ENCODE measurements at places on chromosomes 12 and 14.

DNA sequence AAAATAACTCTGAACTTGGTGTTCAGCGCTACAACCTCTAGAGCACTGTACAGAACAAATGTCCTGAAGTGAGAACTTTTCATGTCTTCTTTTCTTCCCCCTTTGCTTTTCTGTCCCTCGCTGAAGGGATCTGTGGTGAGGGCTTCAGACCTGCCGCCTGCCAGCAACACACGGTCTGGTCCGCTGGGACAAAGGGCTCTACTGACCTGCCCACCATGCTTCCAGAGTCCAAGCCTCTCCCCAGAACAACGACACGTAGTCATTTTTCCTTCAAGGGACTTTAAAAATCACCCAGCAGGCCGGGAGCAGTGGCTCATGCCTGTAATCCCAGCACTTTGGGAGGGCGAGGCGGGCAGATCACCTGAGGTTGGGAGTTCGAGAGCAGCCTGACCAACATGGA lies 140.4 kb downstream of the EFCAB11 start:
- no peak for DNase-seq

DNA sequence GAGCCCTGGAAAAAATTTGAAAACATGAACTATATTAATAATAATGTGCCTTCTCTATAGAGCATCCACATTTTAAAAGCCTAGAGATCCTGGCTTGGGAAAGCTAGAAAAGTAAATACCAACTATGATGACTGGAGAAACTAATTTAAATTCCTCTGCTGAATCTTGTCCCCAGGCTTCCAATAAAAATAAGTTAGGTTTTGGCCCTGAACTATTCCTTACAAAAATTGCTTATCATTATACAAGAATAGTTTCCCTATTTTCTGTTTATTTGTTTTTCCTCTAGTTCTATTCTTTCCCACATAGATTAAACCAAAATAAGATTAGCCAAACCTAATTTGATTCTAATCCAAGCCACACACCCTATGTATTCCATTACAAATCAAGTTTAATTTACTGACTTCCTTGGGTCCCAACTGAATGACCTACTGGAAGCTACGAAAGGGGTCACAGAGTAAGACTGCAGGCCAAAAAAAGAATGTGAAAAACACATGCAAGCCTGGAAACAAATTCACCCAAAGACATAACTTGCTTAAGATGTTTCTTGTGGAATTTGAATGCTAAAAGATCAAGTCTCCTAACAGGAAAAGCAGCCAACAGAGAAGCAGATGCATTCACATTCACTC lies 133.0 kb downstream of the PAWR start:
- DNase-seq: no peak

GRCh38 chr12:116368196-116369194 lies 91.0 kb upstream of the MED13L start:
- DNase-seq: no peak

GRCh38 chr12:47267571-47267970 lies 187.8 kb upstream of the AMIGO2 start:
- no peak for DNase-seq

- DNase-seq: no peak
Observed at GRCh38 chr12:14928931-14929330, 9.4 kb downstream of the ERP27 start.

DNA sequence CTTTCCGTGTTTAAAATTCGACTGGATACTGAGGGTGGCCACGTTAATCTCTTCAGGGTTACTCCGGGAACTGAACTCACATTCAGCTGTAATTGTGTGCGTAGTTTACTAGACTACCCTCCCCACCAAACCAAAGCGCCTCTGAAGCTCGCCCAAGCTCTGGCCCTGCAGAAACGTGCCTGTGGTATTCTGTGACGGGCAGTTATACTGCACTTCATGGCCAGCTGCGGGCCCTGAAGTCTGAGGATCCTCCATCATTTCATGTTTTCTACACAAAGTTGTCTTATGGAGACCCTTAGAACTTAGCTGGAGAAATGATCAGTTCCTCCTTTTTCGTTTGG lies 688 bp downstream of the ZNF26 start:
- DNase-seq: no peak

GRCh38 chr14:100540141-100540925 lies 46.9 kb downstream of the BEGAIN start:
- no peak for DNase-seq

- no peak for DNase-seq
Observed at GRCh38 chr12:116539905-116540482, 19.2 kb upstream of the MAP1LC3B2 start.

GRCh38 chr12:81450920-81451739 lies 308.0 kb downstream of the PPFIA2 start:
- peak; percentile 3 for DNase-seq

- no peak for DNase-seq
Observed at GRCh38 chr12:116006141-116006540, 271.4 kb downstream of the MED13L start.

- DNase-seq: no peak
Observed at GRCh38 chr12:18383203-18383602, 121.9 kb downstream of the PIK3C2G start.

- no peak for DNase-seq
Observed at GRCh38 chr14:34851395-34851794, 23.8 kb downstream of the BAZ1A start.

- DNase-seq: no peak
Observed at GRCh38 chr14:68806526-68807147, 13.8 kb upstream of the ZFP36L1 start.

GRCh38 chr12:89414851-89415250 lies 62.5 kb upstream of the DUSP6 start:
- no peak for DNase-seq

DNA sequence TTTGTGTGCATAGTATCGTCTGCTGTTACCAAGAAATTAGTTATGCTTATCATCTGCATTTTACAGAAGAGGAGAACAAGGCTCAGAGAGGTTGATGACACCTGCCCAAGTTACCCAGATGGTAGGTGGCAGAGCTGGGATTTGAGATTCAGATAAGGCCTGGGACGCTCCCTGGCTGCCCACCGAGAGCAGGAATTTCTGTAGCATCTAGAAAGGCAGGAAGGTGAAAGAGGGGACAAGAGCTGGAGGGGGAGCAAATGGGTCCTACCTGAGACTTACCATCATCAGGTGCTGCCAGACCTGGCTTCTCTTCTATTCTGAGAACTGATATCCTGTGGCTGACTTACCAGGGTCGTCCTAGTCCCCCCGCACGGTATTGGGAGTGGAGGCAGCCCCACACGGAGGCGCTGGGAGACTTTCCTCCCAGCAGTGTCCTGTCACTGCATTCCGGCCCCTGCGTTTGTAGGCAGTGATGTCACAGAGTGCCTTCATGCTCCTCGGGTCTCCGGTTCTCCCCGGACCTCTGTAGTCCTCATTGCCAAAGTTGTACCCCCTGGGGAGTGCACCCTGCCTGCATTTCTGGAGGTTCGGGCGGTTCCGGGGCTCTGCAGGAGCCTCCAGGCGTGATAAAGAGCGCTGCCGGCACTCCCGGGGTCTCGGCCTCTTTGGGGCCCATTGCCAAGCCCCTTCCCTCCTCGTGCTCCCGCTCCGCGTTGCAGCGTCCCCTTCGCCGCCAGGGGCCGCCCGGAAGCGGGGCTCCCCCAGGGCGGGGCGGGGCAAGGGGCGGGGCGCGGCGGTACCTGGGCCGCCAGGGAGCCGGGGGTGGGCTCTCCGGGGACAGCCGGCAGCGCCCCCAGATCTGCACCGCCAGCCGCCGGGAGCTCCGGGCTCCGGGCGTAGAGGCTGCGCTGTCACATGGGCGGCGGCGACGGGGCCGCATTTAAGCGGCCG lies at the start of gene CABP1:
Gene CABP1, plus strand, starts transcription at position 856 of the 951 bp plus-strand sequence. Its CDS starts 60 bp downstream, at position 916.
- DNase-seq: peak; percentile 41

DNA sequence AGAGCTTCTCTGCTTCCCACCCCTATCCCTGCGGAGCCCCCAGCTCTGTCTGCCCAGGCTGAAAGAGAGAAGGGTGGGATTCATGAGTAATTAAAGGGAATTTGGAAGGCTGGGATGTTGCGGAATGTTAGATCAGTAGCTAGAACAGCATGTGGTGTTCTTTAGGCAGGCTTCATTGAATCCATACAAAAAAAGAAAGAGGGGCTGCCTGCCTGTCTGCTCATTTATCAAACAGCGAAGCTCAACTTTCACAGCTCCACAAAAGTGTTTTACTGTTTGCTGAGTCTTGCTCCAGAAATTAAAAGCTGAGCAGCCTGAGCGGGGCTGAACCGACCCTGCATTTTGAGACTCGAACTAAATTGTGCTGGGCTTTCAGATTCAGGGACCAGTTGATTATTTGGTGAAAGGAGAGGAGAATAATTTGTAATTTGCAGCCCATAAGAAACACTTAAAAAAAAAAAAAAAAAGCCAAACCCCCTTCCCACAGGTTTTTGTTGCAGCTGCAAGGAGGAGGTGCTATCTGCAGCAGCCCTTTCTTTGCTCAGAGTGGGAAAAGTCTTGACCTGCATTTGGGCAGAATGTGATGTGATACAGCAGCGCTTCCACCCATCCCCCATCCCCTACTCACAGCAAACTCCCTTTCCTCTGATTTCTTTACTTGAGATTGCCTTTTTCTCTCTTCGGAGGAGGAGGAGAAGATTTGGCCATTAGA lies 89.7 kb downstream of the RFX4 start:
- DNase-seq: no peak

DNA sequence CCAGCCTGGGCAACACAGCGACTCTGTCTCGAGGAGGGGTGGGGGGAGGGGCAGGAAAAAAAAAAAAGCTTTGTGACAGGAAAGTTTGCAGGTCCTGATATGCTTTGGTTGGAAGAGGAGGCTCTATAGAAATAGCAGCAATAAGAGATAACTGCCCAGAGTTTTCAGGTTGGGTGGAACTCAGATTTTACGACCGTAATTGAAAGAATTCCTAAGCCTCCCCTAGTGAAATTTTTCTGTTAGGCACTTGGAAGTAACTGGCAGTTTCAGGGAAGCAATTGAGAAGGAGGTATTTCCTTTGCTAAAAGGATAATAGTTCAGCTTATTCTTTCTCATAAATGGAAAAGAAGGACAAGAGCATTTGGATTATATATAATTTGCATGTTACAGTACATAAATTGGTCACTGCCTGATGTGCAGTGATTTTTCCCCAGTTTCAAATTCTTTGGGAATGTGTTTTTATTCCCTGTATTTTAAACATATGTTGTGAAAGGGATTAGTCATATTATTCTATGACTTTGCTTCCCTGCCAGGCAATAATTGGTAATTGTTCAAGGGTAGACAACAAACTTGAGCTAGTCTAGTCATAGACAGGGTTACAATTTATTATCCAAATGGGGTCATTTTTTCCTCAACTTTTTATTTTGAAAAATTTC lies 452.8 kb downstream of the AEBP2 start:
- DNase-seq: no peak

DNA sequence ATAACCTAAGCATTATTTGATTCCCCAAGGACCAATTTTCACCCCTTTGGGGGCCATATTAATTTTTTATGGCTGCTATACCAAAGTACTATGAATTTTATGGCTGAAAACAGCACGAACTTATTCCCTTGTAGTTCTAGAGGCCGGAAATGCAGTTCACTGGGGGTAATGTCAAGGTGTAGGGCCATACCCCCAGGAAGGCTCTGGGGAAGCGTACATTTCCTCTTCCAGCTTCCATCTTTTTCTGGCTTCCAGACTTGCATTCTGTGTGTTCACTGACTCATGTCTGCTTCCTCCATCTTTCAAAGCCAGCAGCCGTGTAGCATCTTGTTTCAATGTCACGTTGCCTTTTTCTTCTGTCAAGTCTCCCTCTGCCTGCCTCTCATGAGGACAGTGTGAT lies 133.5 kb downstream of the BICD1 start:
- DNase-seq: no peak

DNA sequence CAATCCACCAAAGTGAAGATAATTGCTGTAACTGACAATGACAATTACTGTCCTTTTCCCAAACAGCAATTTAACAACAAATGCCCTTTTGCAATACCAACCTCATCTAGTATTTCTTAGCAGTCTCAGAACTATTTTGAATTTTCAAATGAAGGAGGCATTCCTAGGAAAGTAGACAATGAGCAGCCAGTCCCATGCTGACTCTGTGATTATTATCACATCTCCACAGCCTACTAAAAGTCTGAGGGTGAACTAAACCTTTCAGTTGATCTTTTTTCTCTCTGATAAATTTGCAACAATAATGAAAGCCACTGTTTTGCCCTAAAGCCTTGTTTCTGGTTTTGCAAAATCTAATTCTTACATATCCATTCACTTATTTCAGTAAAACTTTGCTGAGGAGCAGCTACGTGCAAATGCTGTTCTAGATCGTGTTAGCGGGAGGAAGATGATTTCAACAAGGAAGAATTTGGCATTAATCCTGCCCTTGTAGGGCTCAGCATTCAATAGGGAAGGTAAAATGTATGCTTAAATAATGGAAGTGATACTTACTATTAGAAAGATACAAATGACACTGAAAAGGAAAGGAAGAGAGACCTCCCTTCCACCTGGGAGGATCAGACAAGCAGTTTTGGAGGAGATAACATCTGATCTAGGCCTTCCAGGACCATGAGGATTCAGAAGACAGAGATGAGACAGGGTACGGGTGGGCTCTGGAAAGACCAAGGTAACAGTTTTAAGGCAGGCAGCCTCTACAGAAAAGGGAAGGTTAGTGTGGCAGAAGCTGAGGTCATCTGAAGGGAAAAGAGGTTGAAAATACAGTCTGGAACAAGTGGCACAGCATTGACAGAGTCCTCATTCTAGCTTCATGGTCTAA lies 47.4 kb downstream of the SLC38A1 start:
- DNase-seq: no peak

DNA sequence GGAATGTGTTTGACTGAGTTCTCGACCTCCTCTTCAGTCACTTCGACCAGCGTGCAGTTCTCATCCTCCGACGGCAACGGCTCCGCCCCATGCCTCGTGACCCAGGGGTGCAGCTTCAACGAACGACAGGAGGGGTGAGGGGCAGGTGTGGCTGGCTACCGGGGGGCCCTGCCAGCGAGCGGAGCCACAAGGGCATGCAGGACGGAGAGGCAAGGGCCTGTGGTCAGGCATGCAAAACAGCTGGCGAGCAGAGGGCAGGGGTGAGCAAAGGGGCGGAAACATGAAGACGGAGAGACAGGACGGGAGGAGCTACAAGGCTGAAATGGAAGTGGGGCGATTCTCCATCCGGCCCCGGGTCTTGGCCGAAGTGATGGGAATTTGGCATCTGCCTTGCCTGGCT lies 38.7 kb downstream of the P2RX4 start:
- no peak for DNase-seq

DNA sequence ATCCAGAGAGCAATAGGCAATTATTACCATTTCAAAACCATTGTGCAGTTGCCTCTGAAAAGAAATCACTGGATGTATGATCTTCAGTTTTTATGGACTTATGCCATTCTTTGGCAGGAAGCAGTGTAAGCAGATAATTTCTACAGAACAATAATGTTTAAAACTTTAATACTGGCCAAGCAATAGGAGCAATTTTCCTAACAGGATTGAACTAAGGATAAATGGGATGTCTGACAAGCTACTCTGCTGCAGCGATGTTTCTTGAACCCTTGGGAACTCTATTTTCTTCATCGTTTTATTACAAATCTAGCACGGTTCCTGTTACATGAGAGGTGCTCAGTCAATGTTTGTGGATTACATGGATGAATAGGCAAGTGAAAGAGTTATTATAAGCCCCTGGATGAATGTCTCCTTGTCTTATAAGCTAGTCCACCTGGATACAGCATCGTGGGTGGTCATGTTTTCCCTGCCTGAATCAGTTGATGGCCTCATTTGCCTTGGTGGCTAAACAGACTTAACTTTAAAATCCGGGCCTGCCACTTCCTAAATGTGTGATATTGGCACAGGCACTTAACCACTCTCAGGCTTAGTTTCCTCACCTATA lies 68.2 kb upstream of the MDM1 start:
- no peak for DNase-seq
